ENCODE measurements at places on chromosomes 7 and 10. TPM values are rescaled to one million over a fixed set of nuclear protein-coding genes. Genes with fewer than 3 reads are reported as not detected.

DNA sequence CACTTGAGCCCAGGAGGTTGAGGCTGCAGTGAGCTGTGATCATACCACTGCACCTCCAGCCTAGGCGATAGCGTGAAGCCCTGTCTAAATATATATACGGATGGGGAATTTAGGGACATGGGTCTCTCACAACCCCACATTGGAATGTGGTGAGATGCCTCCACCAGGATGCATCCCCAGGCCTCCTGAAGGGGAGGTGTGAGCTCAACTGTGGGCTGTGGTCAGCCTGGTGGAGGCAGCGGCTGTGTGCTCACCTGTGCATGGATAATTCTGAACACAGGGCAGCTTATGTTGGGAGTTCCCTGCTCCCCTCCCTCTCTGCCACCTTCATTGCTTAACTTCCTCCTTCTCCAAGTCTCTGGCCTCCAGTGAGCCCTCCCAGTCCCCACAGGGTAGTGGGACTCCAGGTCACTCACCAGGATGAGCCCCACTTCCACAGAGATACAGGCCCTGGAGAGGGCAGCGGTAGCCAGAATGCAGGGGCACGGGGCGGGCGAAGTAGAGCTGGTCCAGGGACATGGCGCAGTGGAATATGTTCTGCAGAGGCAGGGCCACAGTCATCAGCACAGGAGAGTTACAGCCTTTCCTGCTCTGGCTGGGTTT, 30.4 kb downstream of the PYROXD2 start:
- no peak for DNase-seq

DNA sequence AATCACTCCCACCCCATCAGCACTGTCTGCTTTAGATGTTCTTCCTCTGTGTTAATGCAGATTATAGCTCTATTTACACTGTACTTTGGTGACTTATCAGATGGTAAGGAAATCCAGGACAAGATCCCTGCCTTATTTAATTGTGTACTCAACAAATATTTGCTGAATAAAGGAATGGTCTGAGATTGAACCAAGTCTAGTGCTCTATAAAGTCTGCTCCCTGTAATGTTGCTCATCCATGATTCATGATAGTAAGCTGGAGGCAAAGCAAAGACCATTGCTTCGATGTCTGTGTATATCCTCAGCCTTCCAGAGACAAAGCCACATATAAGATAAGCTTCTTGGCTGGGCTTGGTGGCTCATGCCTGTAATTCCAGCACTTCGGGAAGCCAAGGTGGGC, 33.5 kb downstream of the PLCE1 start:
- DNase-seq = no peak

- DNase-seq = no peak
Measured at GRCh38 chr7:37216156-37216852, 232.4 kb downstream of the ELMO1 start.

The FXYD4 gene
- not detected for polyA plus RNA-seq

- peak; percentile 47 for DNase-seq
Measured at GRCh38 chr10:124992462-124993344, 50.8 kb downstream of the ZRANB1 start.

The DOCK4 gene
- polyA plus RNA-seq = 22.3 TPM

The NSUN6 gene
- 32.4 TPM for polyA plus RNA-seq

DNA sequence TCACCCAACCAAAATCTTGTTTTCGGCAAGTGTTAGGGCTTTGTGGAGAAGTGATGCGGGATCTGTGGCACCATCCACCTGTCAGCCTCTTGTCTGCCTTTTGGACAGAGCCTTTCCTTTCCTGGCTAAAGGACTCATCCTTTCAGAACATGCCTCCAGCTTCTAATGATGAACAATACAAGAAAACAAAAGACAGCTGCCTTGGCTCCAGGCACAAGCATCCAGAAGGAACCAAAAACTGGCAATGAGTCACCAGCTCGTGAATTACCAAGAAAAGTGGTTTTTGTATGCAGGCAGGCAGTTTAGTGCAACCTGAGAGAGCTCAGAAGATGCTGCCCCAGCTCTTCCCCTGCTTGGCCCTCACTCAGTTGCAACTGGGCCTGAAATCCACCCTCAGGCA, 84.6 kb upstream of the NAMPT start:
- DNase-seq = no peak

The CHST3 gene
- polyA plus RNA-seq = 20.0 TPM

The ANKRD30A gene
- not detected for polyA plus RNA-seq

GRCh38 chr10:84541289-84541637, 212.9 kb downstream of the CCSER2 start:
- DNase-seq = no peak

- no peak for DNase-seq
Measured at GRCh38 chr10:47259466-47259865, 40.5 kb upstream of the GDF10 start.

DNA sequence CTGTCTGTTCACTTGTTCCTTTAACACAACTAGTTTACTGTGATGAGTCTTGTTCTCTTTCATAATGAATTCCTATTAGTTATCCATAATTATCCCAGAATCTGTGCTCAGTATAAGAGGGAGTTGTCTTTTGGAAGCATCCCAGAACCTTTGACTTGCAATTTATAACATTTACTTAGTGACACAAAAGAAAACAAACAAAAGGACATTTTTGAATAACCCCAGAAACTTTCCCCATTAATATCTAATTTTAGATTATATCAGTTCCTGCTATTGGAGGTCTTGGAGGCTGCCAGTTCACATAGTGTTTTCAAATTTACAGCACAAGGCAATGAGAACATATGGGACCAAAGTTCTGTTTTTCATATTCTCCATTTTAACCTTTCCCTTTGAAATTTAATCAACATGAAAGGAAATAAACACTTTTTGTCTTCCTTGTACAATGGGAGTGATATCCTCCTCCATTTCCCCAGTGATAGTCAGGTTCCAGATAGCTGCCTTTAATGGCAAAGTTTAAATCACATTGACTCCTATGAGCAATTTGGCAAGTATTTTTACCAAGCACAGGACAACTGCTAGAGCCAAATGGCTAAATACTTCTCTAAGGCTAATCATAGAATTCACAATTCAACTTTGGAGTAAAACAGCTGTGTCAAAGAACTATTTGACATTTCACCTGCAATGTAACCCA, 37.1 kb upstream of the GNAT3 start:
- no peak for DNase-seq

DNA sequence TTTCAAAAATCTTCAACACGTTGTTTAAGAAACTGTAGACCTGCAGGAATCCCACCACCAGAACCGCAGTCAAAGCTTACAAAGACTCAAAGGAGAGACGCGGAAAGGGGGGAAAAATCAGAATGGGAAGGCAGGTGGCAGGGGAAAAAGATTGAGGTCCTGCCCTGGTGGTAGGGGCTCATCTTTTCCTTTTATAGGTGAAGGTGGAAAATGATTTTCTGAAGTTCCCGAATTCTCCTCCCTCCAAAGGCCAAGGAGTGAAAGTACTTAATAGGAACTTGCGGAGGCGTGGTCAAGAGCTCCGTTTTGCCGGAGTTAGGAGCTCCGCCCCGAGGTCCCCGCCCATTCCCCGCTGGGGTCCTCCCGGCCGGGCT, 724 bp downstream of the BBIP1 start:
- DNase-seq = peak; percentile 89

- no peak for DNase-seq
Measured at GRCh38 chr10:124342136-124342820, 76.4 kb downstream of the OAT start.

DNA sequence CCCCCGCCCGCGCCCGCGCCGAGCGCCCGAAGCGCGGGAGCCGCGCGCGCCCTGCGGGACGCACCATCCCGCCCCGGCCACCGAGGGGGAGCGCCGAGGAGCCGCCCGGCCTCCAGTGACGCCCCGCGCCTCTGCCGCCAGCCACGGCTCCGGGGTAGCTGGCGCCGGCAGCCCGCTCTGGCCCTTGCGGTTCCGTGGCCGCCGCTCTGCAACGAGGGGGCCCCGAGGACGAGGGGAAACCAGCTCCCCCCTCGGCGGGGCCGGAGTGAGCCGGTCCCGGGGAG, at the start of gene PAXIP1:
Gene PAXIP1, minus strand, starts transcription at position 33 of the 284 bp plus-strand sequence. CDS start 195 bp downstream, outside the sequence.
- DNase-seq = no peak

DNA sequence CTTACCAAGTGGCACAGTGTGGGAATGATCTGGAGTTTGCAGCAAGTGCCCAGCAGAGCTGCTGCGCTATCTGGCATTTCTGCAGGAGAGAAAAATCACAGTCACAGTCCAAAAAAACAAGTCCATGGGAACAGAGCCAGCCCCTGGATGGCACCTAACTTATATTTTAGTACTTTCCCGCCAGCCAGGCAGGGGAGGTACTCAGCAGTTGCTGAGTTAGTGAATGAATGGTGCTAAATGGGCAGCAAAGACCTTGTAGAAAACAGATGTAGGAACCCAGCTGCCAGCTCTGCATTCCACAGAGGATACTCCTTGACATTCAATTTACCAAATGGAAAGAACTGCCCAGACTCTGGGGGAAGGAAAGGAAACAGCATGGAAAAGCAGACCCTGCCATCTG, 54.5 kb downstream of the GSDME start:
- no peak for DNase-seq

DNA sequence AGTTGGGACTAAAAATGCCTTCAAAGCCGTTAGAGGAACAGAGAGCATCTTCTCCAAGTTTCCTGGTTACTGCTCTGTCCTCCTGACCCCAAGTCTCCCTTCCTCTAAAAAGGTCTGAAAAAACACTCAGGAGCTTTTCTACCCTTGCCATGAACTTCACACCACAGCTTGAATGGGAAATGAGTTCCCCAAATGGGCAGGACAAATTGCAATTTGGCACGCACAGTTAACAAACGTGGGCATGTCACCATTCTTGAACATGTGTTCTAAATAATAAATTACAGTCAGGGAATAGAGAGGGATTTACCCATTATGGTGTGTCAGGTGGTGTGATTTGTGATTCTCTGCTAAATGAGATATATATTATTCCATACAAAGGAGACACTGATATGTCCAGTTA, 91.2 kb upstream of the WNT16 start:
- no peak for DNase-seq

GRCh38 chr7:140996-141395, 51.4 kb upstream of the FAM20C start:
- DNase-seq = no peak

DNA sequence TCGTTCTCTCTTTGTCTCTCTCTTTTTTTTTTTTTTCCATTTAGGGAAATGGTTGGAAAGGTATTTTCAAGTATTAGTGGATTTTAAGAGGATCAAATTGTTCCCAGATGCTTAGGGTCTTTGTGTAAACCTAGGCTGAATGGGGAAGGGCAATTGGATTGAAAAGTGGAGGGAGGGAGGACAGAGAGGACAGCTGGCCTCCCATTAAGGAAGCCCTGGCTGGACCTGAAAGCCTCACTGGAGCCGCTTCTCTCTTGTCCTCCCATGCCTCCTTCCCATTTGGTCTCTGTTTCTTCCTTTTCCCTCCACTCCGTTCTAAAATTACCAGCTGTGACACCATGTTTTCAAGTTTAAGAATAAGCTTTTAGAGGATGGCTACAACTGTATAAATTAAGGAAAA, 104.1 kb downstream of the TACC2 start:
- DNase-seq = no peak

DNA sequence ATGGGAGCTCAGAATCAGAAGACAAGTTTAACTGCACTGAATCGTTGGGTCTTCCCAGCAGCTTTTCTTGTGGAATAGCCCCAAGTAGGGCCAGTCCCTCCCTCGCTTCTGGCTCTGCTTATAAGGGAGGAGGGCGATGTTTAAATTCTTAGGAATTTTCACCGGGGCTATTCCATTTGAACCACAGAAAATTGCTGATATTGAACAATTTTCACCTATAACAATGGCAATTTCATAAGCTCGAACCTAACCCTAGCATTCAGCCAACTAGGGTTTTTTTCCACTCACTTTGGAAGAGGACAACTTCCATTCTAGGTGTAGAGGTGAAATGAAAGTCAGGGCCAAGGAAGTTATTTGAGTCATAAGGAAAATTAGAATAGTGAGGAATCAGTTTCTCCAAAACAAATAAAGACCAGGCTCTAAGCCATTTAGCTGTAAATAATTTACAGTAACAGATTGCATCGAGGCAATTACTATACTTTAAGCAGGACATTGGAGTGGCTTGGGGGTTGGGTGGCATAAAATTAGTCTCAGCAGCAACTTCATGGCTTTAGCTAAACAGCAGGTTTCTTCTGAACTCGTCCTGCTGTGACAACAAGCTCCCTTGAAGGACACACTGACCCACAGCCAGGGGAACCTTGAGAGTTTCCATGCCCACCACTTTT, 1.5 kb upstream of the ATP6V0A4 start:
- DNase-seq = no peak

GRCh38 chr7:151404216-151405011, 5.4 kb downstream of the WDR86 start:
- DNase-seq = no peak

Data from right renal pelvis (tissue), 4 donors.